Naive thymus-derived CD8-positive, alpha-beta T cell (primary cell): ENCODE measurements at places on chromosomes 7 and 10. TPM values are rescaled to one million over a fixed set of nuclear protein-coding genes. Genes with fewer than 3 reads are reported as not detected.

Gene ETV1
- polyA plus RNA-seq = not detected

Gene POLR2J2
- polyA plus RNA-seq = 3.3 TPM

Gene CYP3A4
- not detected for polyA plus RNA-seq

DNA sequence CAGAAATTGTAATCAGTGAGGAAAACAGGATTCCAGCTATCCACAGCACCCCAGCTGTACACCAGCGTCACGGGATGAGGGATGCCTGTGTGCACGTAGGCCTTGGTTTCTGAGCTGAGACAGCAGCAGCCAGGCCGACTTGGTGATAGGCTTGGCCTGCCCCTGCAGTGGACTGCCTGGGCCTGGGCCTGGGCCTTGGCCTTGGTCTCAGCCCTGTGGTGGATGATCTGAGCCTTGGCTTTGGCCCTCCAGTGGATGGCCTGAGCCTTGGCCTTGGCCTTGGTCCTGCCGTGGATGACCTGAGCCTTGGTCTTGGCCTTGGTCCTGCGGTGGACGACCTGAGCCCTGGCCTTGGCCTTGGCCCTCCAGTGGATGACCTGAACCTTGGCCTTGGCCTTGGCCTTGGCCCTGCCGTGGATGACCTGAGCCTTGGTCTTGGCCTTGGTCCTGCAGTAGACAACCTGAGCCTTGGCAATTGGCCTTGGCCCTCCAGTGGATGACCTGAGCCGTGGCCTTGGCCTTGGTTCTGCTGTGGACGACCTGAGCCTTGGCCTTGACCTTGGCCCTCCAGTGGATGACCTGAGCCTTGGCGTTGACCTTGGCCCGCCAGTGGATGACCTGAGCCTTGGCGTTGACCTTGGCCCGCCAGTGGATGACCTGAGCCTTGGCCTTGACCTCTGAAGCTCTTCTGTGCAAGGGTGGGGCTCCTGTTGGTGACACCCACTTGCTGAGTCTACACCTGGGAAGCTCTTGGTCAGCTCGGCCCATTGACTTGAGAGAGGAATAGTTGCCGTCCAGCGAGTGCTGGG, 93.8 kb downstream of the CUX1 start:
- DNase-seq = no peak
- no peaks in the 10 kb centered on the region for H3K27me3 ChIP-seq
- peaks cover 18% of the 10 kb centered on the region for H3K4me1 ChIP-seq
- H3K4me3 ChIP-seq = no peak overlapping the region
- H3K36me3 ChIP-seq = no peaks in the 10 kb centered on the region
- H3K27ac ChIP-seq = no peak overlapping the region

DNA sequence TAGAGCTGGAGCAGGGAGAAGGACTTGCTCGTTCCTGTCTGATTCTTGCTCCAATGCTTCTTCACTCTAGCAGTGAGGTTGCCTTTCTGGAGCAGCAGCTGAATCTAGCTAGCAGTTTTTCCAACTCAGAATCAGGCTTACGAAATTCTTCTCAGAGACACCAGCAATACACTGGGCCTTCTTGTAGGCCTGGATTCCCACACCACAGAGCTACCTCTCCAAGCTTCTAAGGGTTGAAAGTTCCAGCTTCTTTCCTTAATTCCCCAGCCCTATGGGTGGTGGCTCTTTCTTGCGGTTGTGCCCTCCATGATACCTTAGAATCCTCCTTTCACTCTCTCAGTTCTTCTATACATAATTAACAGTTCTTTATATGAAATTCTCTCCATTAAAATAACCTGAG, 586.6 kb downstream of the INHBA start:
- no peaks in the 10 kb centered on the region for H3K4me1 ChIP-seq
- no peak overlapping the region for H3K27ac ChIP-seq
- no peak overlapping the region for H3K4me3 ChIP-seq
- H3K36me3 ChIP-seq = no peaks in the 10 kb centered on the region

DNA sequence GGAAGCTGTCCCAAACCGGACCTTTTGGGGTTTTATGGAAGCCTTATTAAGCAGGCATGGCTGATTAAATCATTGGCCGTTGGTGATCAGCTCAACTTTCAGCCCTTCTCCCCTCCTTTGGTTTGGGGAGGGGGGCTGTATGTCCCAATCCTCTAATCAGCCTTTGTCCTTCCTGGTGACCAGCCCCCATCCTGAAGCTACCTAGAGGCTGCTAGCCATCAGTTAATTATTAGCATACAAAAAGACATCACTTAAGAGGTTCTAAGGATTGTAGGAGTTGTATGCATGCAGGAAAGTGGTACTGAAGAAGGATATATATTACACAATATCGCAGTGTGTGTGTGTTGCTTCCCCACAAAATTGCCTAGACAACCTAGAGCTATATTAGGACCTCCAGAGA, 553.3 kb upstream of the FZD8 start:
- no peak overlapping the region for H3K4me3 ChIP-seq
- H3K4me1 ChIP-seq = no peaks in the 10 kb centered on the region
- peaks cover 11% of the 10 kb centered on the region for H3K36me3 ChIP-seq
- DNase-seq = no peak
- no peaks in the 10 kb centered on the region for H3K27me3 ChIP-seq
